Glutamatergic neuron (in vitro differentiated cells): ENCODE measurements at places on chromosomes 6 and 20.

GRCh38 chr20:45339799-45340198, 8.4 kb downstream of the SDC4 start:
- no peak for DNase-seq

- no peak for DNase-seq
Measured at GRCh38 chr20:49356676-49357075, 78.8 kb upstream of the ZNFX1 start.

DNA sequence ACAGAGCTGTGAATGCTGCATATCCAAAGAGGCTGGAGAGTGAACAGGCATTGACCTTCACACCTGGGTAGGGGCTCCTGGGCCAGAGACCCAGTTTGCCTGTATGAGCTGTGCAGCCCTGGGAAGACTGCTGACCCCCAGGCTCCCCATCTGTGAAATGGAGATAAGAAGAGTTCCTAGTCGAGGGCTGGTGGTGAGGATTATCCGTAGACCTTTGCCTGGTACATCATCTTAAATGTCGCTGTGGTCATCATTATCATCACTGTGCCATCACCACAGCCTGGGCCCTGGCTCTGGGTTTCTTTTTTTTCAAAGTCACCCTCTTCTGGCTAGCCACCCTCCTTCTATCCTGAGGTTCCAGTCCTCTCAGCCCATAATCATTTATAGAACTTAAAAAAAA, 12.0 kb downstream of the AGPAT4 start:
- no peak for DNase-seq

- DNase-seq = no peak
Measured at GRCh38 chr20:24681634-24682495, 212.4 kb downstream of the SYNDIG1 start.

GRCh38 chr6:164379795-164380194, 929.6 kb downstream of the C6orf118 start:
- no peak for DNase-seq

DNA sequence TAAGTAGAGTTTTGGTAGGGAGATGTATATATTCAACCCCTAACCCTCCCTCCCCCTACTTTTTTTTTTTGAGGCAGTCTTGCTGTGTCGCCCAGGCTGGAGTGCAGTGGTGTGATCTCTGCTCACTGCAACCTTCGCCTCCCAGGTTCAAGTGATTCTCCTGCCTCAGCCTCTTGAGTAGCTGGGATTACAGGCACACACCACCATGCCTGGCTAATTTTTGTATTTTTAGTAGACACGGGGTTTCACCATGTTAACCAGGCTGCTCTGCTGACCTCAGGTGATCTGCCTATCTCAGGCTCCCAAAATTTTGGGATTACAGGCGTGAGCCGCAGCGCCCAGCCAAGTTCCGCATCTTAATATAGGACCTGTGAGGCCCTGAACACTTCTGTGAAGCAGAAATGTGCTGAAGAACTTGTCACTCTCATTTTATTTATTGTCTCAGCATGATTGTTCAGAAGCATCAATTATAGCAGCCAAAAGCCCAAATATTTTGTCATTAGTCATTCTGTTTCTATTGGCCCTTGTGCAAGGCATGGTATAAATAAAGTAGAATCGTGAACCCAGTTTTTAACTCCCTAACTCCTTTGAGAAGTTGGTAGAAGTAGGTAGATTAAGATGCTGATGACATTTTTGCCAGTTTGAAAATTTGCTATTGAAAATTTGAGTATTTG, 19.4 kb downstream of the DSTN start:
- no peak for DNase-seq

DNA sequence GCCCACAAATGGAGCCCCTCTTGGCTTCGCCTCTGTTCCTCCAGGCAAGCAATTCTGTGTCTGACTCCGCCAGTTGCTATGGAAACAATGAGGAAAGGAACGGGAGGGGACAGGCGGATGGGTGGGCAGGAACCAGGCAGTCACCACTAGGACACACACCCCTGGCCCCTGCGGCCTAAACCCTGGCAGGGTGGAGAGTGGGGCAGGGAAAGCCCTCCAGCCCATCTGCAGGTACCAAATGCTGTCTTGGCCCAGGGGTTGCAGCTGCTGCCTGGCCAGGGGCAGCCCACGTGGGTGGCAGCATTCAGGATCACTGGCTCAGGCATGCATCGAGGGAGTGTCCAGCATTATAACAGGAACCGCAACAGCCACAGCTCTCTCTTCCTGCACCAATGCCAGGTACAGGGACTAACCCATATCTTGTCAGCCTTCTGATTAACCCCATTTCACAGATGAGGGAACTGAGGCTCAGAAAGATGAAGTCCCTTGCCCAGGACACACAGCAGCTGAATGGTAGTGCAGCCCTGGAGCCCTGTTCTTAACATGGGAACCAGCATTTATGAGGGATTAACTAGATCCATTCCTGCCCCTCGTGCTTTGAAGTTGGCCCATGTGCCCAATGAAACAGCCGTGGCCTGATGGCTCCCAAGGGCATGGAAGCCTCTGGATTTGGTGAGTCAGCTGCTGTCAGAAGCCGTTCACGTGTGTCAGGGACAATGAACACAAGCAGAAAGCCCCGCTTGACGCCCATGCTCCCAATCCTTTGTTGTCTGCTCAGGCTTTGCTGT, 66.3 kb downstream of the NOL4L start:
- DNase-seq = peak; percentile 29
